ENCODE measurements at places on chromosomes 1 and 21.

GRCh38 chr21:46426313-46427046 lies 32.2 kb upstream of the DIP2A start:
- no peak for DNase-seq

DNA sequence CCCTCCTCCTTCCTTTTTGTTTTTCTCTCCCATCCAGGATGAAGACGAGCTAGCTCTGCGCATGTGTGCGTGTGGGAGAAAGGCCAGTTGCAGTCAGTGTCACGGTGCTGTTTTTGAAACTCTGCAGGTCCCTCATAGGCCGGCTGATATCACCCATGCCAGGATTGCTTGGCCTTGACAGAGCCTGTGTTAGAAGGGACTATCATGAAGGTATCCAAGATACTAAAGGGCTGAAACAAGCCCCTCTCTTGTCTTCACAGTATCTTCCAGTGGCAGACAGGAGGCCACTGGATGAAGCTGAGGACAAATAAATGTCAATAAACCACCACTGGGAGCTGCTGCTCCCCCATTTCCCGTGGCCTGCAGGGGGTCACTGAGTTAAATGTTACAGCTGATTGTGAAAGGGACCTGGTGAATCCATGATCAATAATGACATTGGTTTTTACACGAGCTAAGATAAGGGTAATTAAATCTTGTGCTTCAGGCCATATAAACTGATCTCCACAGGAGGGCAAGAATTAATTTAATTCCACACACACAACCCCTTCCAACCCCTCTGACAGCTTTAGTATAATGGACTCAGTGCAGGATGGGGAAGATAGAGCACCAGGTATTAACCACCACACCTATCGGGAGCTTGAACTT lies 64.6 kb upstream of the TARBP1 start:
- no peak for DNase-seq

DNA sequence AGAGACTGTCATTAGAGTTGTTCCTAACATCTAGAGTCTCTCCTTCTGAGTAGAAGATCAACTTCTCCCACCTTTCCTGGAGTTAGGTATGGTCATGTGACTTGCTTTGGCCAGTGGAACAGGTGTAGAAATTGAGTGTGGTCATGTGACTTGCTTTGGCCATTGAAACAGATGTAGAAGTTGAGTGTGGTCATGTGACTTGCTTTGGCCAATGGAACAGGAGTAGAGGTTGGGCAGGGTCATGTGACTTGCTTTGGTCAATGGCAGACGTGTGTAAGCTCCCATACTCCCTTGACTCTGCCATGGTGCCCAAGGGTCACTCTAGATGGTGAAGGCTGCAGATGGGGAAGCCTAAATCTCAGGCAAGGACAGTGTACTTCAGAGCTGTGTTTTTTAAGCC lies 306.0 kb downstream of the NPHP4 start:
- DNase-seq: no peak

DNA sequence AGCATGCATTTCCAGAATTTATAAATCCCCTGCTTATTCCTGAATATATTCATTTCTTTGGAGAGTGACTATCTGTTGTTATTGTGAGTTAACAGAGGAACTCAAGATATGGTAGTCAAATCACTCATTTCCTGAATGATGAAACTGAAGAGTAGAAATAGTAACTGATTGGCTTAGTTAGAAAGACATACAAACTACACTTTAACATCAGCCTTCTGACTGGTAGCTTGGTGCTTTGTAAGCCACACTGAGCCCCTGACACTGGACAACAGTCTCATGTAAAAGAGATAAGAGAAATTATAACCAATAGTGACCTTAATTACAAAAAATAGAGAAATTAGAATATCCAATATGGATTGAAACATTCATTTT lies 4.8 kb downstream of the GBP7 start:
- DNase-seq: no peak

DNA sequence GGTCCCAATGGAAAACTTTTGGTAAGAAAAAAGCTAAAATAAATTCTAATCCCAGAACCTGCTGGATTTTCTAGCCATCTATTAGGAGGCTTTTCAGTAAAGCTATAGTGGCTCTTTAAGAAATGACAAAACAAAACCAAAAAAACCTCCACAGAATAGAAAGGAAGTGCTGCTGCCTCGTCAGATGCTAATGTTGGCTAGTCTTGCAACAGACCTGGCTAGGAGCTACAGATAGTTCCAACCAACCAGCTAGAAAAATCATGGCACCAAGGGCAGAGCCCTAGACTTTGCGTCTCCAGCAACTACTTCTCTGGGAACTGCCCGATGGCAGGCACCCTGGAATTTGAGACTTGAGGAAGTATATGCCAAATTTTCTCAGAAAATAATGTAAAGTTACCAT lies 7.6 kb downstream of the CD101 start:
- peak; percentile 85 for DNase-seq

DNA sequence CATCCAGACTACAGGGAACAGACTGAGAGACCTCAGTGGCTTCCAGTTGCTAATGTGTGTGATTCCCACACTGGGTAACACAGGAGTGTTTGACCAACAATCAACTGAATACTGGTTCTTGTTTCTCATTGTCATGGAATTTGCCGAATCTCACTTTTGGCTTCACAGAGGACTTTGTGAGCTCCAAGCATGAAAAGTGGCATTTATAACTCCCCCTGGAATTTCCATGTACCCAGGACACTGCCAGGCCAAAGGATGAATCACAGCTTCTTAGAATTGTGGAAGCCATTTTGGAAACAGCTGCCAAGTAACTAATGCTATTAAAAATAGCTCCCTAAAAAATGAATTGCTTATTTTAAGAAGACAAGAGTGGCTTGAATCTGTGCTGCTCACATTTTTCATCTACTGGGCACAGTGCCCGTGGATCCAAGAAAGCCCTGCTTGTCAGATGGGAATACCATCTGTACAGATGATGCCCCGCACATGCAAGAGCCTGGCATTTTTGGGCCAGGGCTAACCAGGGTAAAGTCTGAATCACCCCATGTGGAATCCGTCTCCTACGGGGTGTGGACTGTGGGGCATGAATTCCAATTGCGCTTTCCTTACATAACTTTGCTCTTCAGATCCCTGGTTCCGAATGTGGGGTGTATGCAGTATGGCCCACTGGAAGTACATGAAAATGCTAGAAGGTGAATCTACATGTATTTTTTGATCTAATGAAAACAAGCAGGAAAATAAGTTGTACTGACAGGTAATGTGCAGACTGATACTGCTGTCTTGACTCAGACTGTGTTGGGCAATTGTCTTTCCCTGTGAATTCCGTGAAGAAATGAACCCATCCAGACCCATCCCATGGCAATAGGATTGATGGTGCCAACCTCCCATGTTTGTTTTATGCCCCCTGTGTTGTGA lies 487.3 kb downstream of the SIPA1L2 start:
- no peak for DNase-seq

- no peak for DNase-seq
Observed at GRCh38 chr21:30104241-30104640, 62.4 kb downstream of the CLDN17 start.

- no peak for DNase-seq
Observed at GRCh38 chr1:155645648-155646047, 35.6 kb downstream of the MSTO1 start.

GRCh38 chr1:32062867-32063230 lies 9.9 kb upstream of the TMEM39B start:
- DNase-seq: no peak

- no peak for DNase-seq
Observed at GRCh38 chr1:40776236-40777072, 7.1 kb upstream of the KCNQ4 start.

- no peak for DNase-seq
Observed at GRCh38 chr1:218748071-218748470, 402.9 kb downstream of the TGFB2 start.

GRCh38 chr1:1630965-1631781 lies 800 bp upstream of the MMP23B start:
- DNase-seq: no peak

DNA sequence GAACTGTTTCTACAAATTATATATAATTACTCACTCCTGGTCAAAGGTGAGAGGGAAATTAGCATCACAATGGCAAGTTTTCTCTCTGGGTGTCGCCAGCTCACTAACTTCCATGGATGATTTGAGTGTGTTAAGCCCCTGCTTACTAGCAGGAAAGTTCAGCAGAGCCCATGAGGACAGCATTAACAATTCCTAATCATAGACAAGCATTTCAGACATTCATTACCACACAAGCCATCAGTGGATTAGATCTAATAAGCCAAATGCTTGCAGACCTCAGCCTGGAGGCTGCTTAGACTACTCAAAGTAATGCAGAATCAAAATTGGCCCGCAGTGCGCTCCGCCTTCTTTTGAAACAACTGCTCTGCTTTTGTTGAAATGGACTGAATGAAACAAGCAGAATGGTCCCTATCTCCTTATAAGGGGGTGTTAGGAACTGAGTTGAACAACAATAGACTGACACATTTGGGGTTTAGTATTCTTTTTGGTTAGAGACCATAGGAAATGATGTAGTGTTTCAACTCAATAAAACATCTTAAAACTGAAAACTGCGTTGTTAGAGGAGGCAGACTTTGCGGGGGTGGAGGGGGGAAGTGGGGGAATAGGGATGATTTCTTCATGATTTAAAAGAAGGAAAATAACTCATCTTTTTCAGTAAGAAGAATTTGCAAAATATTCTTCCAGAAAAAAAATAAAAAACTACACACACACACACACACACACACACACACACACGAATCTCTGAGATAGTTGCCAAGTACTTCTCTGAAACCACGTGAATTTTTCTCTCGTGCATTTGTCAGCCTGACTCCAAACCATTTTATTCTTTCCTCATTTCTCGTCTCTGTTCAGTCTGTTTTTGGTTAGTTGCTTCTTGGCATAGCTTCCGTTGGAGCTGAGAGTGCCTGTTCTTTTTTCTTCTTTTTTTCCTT lies 54.6 kb downstream of the GORAB start:
- no peak for DNase-seq

DNA sequence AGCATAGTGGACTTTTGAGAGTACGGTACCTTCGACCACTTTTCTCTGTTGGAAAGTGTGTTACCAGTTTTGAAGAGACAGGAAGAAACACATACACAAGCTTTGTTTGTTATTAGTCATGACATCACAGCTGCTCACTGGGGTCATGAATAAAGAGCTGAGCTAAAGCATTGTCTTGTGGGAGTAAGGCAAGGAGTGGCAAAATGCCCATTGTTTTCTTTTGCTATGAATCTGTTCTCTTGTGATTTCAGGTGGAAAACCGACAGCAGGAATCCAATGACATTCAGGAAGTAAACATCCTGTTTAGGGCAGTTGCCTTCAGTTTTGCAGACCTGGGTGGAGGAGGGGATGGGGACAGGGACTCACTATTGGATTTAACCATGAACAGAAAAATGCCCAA lies 66.2 kb downstream of the RGL1 start:
- DNase-seq: no peak

DNA sequence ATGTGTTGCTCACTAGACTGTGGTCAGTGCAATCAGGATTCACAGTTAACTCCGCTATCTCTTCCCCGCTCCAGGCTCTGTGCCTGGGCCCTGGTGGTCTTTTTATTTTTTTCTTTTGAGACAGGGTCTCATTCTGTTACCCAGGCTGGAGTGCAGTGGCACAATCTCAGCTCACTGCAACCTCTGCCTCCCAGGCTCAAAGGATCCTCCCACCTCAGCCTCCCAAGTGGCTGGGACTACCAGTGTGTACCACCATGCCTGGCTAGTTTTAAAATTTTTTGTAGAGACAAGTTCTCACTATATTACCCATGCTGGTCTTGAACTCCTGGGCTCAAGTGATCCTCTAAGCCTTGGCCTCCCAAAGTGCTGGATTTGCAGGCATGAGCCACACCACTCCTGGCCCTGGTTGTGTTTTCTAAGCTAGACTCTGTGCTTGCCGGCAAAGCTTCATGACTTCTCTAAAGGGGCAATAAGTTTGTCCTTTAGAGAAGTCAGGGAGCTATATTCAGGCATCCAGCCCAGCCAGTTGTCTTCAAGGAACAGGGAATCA lies 1.4 kb downstream of the RCSD1 start:
- DNase-seq: no peak

- DNase-seq: no peak
Observed at GRCh38 chr1:89339039-89339438, 24.8 kb upstream of the GBP6 start.

- DNase-seq: no peak
Observed at GRCh38 chr1:167136806-167137205, 42.9 kb downstream of the STYXL2 start.
